ENCODE measurements at places on chromosomes 6 and 20.

DNA sequence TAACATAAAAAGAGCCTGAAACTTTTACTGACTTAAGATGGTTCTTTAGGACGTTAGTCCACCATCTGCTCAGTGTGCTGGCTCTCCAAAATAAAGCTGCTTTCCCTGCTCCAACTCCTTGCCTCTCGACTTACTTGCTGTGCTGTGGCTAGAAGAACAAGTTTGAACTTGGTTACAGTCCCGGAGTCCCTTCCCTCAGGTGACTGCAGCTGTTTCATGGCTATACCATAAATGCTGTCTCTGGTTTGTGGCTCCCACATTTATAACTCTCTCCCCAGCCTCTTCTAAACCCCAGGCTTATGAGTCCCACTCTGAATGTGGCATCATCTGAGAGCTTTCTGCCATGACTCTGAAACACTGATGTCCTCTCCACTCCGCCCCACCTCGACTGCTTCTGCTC is 306.4 kb upstream of the PRND start:
- DNase-seq: no peak

- no peak for DNase-seq
These were observed 118.7 kb downstream of the SMOC2 start for GRCh38 chr6:168559574-168560098.

DNA sequence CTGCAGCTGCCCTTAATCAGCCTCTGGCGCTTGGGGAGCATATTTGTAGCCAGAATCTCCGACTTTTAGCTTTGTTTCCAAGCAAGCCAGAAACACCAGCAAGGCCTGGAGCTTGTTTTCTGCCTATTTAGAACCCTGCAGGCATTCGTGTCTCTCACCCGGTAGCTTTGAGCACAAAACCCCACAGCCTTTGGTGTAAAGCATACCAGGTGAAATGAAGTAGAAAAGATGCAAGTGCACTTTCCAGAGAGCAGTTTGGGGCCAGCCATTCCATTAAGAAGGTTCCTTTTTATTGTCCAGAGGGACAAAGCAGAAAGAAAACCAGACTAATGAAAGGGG is 736 bp downstream of the FAM217B start:
- no peak for DNase-seq

DNA sequence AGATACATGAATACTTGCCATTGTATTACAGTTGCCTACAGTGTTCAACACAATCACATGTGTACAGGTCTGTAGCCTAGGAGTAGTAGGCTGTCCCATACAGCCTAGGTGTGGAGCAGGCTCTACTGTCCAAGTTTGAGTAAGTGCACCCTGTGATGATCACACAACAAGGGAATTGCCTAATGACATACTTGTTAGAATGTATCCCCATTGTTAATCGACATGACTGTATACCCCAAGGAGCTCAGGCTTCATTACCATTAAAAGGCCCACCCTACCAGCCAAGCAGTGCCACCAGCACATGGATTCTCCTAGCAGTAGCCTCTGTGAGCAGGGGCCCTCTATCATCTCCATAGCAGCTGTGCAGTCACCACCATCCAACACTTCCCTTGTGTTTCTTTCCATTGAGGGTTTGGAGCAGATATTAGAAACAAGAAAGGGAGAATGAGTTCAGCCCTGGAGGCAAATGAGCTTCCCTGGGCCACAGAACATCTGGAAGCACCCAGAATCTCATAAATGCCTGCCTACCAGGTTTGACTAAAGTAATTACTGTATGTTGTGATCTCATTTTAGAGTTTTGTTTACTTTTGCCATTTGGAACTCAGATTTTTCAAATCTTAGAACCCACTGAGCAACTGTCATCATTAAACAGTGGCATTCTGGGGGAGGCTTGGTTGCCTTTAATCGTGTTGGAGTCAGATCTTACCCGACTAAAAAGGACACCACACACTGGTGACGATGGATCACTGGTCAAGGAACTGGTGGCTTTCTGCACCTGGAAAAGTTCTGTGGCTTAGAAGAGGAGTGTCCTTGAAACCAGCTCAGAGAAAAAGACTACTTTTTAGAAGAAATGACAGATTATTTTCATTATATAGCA is 104.9 kb downstream of the TULP4 start:
- no peak for DNase-seq

DNA sequence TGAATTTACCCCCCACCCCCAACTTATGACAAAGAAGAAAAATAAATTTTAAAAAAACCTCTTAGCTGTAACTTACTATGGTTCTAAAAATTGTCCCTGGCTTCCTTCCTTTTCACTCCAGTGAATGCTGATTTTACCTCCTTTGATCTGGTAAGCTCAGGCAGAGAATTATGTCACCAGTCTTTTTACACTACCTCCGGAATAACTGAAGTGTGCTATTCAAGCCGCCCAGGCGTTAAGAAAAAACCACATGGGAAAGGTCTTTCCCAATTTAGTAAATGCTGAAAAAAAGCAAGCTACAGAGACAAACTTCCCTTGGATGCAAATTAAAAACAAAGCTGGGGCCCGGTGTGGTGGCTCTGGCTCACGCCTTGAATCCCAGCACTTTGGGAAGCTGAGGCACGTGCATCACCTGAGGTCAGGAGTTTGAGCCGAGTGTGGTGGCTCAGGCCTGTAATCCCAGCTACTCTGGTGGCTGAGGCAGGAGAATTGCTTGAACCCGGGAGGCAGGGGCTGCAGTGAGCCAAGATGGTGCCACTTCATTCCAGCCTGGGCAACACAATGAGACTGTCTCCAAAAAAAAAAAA is 12.4 kb downstream of the SNX5 start:
- DNase-seq: no peak

DNA sequence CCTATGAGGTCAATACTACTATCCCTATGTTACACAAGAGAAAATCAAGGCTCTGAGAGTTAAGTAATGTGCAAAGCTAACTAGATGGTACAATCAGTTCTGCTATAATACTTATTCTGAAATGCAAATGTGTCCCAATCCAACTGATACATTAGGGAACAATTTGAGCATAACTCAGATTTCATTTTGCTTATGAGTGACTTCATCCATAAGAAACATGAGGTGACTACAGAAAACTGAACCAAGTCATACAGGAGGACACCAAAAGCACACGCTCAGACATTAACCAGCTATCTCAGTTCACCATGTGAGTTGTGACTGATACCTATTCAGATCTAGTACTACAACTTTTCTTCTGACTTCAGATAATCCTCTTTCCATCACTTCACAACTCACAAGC is 179.9 kb upstream of the RUNX2 start:
- DNase-seq: no peak

GRCh38 chr20:35462351-35462750 is 7.0 kb downstream of the CEP250 start:
- DNase-seq: no peak

DNA sequence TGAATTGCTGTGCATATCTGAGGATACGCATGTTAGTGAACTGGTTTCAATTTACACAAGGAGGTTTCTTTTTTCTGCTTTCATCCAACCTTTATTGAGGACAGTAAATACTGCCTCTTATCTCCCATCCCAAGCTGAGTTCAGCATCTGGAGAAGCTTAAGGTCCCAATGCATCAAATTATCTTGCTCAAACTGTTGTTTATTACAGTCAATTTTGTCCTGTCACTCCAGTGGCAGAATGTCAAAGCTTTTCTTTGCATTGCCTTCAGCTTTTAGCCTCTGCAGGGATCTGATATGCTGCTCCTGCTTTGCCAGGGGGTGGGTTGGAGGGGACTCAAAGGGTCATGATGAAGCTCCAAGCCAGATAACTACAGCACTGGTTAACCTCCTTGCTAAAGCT is 435.4 kb upstream of the SOX4 start:
- DNase-seq: no peak

DNA sequence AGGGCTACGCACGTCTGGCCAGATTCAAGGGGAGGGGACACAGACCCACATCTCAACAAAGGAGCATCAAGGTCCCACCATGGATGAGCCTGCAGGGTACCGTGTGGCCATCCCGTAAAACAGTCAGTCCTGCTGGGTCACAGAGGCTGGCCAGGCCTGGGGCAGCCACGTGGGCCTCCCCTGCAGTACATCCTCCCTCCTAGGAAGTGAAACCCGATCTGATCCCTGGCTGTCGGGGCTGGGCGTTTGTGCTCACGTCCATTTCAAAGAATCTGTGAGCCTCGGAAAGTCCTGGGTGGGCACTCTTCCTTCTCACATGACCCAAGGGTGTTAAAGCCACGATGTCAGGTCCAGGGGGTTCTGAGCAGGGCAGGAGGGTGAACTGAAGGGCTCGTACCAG is 14.3 kb downstream of the SULF2 start:
- no peak for DNase-seq

DNA sequence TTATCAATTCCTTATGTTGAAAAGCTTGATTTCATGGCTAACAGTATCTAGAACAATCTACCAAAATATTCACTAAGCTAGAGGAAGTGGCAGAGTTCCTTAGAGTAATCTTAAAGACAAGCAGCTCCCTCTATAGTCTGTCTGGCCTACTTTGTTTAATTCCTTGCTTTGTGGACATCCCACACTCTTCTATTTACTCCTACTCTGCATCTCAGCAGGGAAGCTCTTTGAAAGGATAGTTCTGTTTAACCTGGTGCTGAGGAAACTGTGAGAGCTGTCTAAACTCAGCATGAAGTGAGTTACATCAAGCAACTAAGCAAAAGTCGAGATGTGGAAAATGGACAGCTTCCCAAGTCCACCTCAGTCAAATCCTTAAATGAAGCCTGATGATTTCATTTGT is 4.3 kb downstream of the REV3L start:
- no peak for DNase-seq

- DNase-seq: no peak
These were observed 40.4 kb upstream of the SGK1 start for GRCh38 chr6:134358320-134358719.

DNA sequence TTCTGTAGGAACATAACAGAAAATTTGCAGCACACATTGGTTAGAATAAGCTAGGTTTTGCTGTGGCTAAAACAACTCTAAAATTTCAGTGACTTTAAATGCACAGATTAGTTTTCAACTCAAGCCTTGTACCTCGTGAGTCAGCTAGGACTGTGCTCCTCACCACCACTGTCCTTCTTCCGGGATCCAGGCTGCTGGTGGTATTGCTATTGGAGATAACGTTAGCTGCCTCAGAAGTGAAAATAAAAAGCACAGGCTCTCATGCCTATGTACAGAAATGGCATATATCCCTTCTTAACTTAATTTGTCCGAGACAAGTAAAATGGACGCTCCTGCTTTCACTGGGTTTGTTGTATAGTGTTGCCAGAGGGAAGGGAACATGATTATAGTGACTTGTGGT is 931.1 kb upstream of the EYS start:
- no peak for DNase-seq

GRCh38 chr6:139542351-139542750 is 167.9 kb upstream of the CITED2 start:
- no peak for DNase-seq

GRCh38 chr6:89289710-89290109 is 25.4 kb downstream of the GABRR2 start:
- DNase-seq: no peak

DNA sequence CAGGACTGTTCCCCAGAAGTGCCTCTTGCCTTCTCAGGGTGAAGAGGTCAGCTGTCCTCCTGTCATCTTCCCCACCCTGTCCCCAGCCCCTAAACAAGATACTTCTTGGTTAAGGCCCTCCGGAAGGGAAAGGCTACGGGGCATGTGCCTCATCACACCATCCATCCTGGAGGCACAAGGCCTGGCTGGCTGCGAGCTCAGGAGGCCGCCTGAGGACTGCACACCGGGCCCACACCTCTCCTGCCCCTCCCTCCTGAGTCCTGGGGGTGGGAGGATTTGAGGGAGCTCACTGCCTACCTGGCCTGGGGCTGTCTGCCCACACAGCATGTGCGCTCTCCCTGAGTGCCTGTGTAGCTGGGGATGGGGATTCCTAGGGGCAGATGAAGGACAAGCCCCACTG is 9.8 kb downstream of the PI16 start:
- no peak for DNase-seq

DNA sequence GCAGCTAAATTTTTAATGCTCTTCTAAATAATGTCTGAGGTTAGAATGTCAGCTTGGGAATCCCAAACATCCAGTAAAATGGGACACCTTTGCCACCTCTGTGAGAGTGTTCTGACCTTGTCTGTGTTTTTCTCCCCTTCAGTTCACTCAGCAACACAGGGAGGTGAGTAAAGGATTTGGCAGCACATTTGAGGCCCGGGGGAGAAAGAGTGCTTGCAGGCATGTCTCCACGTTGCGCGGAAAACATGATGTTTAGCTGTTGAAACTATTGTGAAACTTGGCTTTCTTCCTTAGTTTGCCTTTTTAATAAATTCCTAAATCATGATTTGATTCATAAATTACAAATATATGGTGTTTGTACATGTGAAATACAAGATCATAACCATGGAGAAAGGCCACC is 707.8 kb upstream of the FLRT3 start:
- DNase-seq: no peak

DNA sequence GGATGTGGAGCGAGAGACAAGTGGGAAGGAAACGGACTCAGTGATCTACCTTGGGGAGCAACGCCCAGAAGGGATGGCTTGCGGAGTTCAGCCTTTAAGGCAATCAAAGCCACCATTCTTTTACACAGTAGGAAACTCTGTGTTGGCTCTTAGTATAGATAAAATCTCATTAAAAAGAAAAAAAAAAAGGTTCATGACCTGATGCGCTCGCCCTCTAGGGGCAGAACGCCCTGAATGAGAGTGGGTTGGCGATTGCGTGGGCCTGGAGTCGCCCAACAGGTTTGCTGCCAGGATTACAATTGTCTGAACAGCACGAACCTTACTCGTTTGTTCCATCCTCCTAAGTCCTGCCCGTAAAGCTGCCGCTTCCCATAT is 1.2 kb downstream of the TPD52L1 start:
- DNase-seq: peak; percentile 29

DNA sequence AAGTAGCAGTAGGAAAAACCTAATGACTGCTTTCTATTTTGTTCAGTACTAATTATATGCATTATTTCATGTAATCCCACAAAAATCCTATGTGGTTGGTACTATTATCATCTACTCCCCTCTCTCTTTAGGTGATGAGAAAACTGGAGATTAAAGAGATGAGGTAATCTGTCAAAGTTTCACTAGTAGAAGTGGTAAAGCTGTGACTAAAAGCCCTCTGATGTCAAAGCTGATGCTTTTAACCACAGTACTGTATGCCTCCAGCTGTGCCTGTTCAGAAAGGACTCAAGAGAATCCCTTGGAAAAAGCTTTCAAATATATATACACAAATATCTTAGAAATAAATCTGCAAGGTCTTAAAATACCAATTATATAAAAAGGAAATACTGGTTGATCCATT is 38.0 kb downstream of the PHIP start:
- no peak for DNase-seq

GRCh38 chr20:49704932-49705336 is 8.7 kb downstream of the B4GALT5 start:
- DNase-seq: no peak
